Dermis blood vessel endothelial cell (primary cell): ENCODE measurements at places on chromosomes 11 and 22.
A peak's percentile ranks its signal among the peaks of the same experiment; 100 is the strongest.

DNA sequence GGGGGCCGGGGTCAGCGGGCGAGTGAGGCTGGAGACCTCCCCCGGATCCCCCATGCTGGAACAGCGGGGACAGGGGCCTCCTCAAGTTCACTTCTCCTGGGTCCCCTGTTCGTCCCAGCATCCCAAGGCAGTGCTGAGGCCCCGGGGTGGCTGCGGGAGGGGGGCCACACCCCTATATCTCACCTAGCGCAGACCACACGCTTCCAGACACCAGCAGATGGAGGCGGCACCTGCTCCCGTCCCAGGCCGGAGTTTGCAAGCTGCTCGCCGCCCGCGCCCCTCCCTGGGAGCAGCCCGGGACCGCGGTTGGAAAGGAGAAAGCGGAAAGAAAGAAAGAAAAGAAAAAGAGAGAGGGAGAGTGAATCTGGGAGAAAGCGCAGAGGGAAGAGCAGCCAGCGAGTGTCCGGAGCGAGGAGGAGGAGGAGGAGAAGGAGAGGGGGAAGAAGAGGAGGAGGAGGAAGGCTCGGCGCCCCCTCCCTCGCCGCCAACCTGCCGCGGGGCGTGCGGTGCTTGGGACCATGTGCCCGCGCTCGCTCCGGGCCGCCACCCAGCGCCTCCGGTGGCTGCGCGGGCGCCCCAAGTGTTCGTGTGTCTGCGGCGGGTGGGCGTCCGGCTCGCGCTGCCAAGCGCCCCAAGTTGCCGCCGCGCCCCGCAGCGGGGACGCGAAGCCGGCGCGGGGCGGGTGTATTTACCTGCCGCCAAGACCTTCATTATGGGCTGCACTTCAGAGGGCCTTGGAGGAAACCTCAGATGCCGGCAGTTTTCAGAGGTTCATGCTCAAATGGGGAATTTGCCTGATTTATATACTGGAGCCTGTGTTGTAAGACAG is at the start of gene LIF:
Gene LIF, minus strand, starts transcription at position 775 of the 829 bp plus-strand sequence. Its CDS starts 64 bp downstream, at position 711.
- DNase-seq: peak; percentile 23

DNA sequence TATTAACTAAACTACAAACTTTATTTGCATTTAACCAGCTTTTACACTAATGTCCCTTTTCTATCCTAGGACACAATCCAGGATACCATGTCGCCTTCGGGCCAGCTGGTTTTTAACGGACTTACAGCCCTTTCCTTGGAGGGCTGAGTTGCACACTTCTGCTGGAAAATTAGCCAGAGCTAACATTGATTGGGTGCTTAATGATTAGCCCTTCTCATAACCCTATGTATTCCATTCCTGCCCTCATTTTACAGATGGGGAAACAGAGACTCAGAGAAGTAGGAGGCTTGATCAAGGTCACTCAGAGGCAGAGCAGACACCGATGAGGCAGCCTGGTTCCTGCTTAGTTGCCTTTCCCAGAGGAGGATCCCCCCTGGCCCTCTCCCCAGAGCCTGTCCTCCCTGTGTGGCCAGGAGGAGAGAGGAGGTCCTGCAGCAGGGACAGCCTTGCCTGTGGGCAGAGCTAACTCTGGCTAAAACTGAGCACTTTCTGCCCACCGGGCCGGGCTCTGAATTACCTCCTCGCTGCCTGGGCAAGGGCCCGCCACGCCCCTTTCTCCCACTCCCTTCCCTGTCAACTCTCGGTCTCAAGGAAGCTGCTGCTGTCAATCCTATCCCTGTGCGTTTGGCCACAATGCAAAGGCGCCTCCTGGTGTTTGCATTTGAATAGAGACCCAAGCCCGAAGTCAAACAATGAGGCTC is 59.6 kb upstream of the PAX6 start:
- peak; percentile 78 for DNase-seq

DNA sequence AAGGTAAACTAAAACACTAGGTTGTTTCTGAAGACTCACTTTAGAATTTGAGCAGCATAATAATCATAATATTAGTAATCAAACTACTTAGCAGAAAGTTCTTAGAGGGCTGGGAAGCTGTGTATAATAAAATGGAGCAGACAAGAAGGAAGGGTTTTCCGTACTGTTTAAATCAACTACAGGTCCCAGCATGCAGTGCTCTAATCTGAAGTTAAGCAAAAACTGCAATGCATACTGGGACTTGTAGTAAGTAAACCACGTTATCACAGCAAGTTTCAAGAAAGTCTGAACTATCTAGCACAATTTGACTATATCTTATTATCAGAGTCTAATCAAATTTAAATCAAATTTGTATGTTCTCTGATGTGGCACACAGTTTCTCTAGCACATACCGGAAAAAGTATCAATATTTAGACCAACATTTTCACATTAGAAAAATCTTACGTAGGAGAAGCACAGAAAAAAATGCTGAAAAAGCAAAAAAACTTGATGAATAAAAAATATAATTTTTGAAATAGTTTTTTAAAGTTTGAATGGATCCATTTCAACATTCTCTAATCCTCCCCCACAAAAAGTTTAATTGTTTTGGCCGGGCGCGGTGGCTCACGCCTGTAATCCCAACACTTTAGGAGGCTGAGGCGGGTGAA is 8.2 kb downstream of the PHF21A start:
- peak; percentile 75 for DNase-seq

GRCh38 chr11:2887515-2888195 is 2.1 kb upstream of the CDKN1C start:
- no peak for DNase-seq
